ENCODE measurements at places on chromosomes 3 and 15. TPM values are rescaled to one million over a fixed set of nuclear protein-coding genes. Genes with fewer than 3 reads are reported as not detected.

GRCh38 chr15:36782681-36783080 lies 203.3 kb downstream of the CDIN1 start:
- DNase-seq = no peak

GPR149 gene
- not detected for total RNA-seq

- no peak for DNase-seq
Observed at GRCh38 chr3:48069339-48069738, 53.1 kb upstream of the MAP4 start.

DNA sequence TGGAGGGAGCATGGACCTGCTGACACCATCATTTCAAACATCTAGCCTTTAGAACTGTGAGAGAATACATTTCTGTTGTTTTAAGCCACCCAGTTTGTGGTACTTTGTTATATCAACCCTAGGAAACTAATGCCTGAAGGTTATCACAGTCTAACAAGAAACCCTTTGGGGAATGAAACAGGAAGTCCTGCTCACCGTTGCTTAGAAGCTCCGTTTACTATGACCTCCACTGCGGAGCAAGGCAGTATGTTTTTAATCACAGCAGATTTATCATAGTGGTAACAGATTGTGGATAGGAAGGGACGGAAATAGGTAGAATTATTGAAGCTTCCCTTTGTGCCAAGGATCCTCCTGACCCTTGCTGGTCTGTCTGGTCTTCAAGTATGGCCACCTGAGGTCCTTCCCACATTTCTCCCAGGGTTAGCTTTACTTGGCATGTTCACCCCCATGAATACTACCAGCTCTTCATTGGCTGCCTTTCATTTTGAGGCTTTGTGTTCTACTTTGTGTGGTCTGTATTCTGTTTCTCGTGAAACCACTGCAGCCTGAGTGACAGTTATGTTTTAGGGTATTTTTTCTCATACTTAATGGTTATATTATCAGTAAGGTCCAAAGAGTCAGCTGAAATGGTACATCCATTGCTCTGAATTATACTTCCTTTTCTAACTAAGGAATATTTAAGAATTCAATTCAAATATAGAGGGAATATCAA lies 201.6 kb downstream of the CHST2 start:
- DNase-seq = no peak

DNA sequence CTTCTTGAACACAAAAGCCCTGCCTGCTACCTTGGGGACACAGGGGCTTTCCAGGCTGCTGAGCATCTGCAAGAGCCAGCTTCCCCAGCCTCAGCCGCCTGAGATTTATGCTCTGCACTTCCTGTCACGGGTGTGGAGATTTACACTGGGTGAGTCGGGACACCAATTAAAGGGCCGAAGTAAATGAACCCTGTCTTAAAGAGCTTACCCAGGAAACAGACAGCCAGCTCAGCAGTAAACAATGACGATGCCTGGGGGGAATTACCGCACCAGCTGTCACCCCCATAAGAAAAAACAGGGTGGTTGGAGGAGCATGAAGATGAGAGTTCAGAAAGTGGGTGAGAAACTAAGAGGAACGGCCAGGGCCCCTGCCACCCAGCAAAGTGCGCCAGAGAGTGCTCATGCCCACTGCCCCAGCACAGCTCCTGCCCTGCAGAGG lies 37.5 kb upstream of the IQSEC1 start:
- no peak for DNase-seq

DNA sequence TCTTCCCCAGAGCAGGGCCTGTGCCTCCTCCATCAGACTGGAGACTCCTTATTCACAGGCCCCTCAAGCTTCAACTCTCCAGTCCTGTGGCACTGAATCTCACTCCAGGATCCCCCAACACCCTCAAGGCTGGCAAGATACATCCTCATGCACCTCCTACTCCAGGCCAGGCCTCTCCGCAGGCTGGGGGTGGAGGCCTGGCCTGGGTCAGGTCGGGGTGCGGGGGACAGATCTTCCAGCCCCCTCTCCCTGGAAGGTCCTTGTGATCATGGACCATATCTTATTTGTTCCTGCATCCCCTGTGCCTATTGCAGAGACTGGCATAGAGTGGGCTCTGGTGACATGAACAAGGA lies 147.3 kb downstream of the SMAD6 start:
- DNase-seq = no peak

DNA sequence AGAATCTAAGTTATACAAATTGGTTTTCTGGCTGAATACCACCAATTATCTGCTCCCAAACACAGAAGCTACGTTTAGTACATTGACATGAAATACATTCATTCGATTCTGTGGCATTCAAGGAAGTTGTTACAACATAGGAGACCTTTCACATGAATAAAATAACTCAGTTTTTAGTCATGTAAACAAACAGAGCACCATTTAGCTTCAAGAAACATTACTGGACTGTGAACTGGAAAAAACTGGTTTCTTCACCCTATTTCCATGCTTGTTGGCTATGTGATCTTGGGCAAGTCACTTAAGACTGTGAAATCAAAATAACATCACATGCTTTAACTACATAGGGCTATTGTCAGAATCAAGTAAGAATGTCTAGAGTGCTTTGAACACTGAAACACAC lies 46.2 kb downstream of the NRG4 start:
- no peak for DNase-seq

SLC2A2 gene
- total RNA-seq = not detected

DNA sequence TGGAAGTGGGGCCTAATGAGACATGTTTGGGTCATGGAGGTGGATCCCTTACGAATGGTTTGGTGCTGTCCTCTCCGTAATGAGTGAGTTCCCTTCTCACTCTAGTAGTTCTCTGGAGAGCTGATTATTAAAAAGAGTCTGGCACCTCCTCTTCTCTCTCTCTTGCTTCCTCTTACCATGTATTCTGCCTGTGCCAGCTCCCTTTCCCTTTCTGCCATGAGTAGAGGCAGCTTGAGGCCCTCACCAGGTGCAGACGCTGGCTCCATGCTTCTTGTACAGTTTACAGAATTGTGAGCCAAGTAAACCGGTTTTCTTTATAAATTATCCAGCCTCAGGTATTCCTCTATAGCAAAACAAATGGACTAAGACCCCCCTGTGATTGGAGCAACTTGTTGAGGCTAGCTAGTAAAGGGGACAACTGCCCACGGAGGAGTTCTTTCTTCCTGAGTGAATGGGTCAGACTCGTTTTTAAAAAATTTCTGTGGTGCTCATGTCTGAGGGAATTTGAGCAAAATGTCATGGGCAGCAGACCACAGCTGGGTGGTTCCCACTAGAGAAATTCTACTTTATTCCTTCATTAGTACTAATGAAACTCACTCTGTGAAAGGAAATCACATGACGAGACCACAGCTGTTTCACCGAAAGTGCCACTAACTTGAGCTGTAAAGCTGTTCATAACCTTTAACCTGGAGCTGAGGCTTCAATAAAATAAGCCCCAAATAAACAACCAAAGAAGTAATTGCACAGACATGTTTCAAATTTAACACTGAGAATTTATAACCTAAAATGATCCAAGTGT lies 210.0 kb downstream of the NFKBIZ start:
- peak; percentile 59 for DNase-seq

LIPC gene
- total RNA-seq = 9.0 TPM

DNA sequence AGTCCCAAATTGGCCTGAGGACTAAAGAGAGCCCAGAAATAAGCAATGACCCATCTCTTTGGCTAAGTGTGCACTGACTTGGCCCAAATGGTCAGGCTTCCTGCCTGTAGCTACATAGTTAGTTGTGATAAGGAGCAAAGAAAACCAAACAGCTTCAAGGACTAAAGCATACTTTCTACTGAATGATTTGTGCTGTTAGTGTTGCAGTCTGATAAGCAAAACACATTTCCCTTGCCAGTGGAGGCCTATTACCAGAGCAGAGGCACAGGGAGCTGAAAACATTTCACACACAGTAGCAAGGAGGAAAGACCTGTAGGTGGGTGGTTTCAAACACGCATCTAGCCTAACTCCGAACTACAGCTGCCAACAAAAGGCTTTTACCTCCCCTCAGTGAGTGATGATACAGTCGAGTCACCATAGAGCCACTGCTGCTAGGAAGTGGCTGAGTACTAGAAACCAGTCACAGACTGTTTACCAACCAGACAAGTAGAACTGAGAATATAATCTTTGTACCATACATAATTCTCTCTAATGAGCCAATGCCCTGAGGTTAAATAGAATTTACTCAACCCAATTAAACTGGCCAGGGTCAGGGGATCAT lies 222.3 kb upstream of the THBS1 start:
- DNase-seq = no peak

- DNase-seq = no peak
Observed at GRCh38 chr3:31077826-31078225, 183.4 kb upstream of the GADL1 start.

Measured in activated CD8-positive, alpha-beta memory T cell treated with anti-CD3 and anti-CD28 coated beads, Interleukin-2, amount 10 ng/mL, durations not matched to agents 7 days and 5 days (primary cell).